ENCODE measurements at places on chromosomes 16 and 17.

DNA sequence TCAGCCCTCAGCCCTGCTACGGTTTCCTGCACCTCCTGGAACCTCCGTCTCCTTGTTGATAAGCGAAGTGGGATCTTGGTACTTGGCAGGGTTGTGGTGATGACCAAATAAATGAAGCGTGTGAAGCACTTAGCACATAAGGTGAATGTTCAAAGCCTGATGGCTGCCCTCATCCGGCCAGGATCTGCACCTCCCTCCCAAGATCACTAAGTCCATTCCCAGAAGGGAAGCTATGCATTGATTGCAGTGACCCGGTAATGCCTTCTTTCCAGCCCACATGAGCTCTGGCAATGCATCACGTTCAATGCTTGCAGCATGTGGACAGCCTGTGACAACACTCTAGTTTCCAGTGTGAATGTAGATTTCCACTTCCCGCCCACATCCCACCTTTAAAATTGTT lies 24.9 kb upstream of the RHOT1 start:
- no peak for DNase-seq

- no peak for DNase-seq
Measured at GRCh38 chr16:89112377-89113151, 18.9 kb downstream of the ACSF3 start.

DNA sequence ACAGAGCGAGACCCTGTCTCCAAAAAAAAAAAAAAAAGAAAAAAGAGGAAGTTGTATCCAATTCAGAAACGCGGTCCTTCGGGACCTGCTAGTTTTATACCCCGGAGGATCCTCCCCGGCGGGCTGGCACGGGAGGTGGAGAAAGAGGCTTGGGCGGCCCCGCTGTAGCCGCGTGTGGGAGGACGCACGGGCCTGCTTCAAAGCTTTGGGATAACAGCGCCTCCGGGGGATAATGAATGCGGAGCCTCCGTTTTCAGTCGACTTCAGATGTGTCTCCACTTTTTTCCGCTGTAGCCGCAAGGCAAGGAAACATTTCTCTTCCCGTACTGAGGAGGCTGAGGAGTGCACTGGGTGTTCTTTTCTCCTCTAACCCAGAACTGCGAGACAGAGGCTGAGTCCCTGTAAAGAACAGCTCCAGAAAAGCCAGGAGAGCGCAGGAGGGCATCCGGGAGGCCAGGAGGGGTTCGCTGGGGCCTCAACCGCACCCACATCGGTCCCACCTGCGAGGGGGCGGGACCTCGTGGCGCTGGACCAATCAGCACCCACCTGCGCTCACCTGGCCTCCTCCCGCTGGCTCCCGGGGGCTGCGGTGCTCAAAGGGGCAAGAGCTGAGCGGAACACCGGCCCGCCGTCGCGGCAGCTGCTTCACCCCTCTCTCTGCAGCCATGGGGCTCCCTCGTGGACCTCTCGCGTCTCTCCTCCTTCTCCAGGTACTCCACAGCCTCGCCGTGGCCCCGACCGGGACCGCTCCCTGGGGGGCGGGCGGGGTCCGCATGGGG lies at the start of gene CDH3:
TSS of gene CDH3 (plus strand) at position 596 of the 779 bp plus-strand sequence. CDS start at position 666, 70 bp downstream.
- DNase-seq: peak; percentile 79

DNA sequence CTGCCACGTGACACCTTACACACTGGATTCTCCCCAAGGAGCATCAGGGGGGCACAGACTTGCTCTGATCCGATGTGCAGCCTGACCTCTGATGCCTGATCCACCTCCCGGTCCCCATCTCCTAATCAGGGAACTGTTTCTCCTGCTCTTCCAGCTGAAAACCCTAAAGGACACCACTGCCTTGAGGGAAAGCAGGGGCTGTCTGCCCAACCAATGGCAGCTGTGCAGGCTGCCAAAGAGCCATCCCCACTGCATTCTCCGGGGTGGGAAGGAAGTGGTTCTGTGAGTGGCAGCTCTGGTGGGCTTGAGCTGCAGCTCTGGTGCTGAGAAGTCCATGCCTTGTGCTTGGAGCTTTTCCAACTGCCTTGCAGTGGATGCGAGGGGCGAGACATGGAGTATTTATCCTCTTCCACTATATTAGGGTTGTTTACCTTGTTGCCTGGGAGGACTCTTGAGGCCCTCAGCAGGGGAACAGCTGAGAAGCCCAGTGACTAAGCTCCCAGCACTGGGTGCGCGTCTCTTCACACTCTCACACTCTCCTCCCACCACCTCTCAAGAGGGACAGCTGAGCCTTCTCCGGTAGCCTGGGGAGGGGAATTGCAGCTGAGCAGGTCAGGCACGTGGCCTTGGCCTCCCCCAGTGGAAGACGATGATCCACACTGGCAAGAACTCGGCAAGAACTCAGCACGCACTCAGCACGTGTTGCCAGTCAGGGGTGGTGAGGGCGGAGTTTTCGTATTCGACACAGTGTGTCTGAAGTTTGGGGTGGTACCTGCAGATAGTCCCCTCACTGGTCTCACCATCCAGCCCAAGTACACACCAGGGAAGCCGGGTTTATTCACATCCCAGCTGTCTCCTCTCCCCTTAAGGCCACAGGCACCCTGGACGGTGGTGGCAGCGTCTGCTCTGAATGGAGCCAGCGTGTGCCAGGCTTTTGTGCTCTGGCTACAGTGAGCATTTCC lies 21.1 kb upstream of the SPATA32 start:
- DNase-seq: no peak

GRCh38 chr17:78154903-78155811 lies 9.0 kb downstream of the C17orf99 start:
- DNase-seq: no peak

DNA sequence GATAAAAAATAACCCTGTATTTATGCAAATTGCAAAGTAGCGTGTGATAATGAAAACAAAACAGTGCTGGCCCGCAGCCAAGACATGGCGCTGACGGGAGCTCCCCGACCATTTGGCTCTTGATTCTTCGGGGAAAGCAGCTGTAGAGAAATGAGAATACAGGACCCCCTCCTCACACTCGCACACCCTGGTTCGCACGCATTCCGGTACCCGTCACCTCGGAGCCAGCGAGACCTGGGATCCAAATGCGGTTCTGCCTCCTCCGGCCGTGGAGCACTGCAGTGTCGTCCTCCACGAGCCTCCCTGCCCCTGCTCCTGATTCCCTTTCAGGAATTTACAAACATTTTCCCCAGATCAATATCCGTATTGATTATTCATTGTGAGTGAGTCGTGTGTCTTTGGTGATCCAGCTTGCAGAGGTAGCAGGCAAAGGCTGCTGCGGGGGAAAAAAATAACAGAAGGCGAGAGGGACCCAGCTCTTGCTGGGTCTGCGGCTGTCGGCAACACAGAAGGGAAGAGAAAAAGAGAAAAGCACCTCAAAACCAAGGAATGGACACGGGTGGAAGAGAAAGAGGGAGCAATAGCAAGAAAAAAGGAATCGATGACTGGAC lies 184.1 kb upstream of the ZFHX3 start:
- DNase-seq: peak; percentile 83

GRCh38 chr16:76351441-76351840 lies 74.2 kb downstream of the CNTNAP4 start:
- DNase-seq: peak; percentile 54

DNA sequence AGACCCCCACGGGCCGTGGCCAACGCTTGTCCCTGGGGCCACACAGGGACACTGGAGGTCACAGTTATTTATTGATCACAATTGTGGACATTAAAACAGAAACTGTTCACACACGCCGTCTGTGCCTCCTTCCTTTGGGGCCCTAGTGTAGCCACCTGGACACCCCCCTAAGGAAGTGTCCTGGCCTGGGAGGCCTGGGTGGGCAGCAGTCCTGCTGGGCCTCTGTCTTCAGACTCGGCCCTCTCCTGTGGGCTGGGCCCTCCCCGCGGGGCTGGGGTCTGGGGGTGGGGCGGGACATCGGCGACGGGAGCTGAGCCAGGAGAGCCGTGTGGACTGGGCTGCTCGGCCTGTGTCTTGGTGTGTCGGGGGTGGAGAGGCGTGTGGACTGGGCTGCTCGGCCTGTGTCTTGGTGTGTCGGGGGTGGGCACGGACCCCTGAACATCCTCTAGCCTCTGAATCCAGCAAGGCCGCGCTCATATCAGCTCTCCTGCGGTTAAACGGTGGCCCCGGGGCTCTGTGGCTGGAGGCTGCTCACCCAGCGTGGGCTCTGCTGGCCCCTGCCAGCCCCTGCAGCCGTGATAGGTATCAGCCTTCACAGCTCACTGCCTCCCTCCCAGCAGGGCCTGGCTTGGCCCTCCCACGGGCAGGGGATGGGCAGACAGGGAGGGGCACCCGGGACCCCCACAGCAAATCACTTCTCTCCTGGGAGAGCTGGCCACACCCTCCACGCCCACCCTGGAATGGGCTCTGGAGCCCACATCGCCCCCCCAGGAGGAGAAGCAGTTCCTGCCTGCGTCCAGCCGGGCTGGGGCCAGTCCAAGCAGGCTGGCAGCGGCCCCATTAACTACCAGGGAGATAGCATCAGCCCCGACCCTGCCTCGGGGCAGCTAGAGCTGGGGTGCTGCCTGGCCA lies 1.1 kb upstream of the NHLRC4 start:
- no peak for DNase-seq

DNA sequence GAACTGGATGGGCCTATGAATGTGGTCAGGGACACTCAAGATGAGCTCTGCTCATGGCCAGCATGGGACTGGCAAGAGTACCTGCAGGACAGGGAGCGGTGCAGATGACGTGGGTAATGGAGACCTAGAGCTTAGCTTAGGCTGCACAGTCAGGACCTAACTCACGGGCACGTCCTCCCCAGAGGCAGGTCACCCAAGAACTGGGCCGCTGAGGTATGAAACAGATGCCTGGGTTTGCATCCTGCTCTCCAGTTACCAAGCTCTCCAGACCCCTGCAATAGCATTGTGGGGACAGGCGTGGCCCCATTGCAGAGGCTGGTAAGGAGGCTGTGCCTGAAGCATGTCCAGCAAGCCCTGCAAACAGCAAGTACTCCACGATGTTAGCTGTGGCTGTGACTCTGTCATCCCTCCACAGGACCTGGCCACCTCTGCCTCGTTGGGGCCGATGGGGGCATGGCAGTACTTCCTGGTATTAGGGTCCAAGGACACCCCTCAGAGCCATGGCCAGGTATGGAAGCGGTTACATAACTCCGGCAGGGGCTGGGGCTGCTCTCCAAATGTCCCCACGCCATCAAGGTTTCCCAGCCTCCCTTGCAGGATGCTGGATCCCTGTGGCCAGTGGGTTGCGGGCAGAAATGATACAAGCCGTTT lies 37.5 kb upstream of the RBFOX3 start:
- no peak for DNase-seq

DNA sequence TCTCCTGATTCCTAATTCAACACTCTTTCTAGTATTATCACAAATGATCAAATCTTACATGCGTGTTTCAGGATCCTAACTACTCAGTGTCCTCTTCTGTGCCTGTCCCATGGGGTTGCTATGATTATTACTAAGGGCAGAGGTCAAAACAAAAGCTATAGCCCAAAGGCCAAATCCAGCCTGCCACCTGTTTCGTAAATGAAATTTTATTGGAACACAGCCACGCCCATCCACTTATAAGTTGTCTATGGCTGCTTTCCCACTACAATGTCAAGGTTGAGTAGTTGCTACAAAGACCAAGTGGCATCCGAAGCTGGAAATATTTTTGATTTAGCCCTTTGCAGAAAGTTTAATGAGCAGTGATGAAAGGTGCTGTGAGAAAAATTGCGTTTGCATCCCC lies 336.6 kb downstream of the TMEM114 start:
- no peak for DNase-seq

DNA sequence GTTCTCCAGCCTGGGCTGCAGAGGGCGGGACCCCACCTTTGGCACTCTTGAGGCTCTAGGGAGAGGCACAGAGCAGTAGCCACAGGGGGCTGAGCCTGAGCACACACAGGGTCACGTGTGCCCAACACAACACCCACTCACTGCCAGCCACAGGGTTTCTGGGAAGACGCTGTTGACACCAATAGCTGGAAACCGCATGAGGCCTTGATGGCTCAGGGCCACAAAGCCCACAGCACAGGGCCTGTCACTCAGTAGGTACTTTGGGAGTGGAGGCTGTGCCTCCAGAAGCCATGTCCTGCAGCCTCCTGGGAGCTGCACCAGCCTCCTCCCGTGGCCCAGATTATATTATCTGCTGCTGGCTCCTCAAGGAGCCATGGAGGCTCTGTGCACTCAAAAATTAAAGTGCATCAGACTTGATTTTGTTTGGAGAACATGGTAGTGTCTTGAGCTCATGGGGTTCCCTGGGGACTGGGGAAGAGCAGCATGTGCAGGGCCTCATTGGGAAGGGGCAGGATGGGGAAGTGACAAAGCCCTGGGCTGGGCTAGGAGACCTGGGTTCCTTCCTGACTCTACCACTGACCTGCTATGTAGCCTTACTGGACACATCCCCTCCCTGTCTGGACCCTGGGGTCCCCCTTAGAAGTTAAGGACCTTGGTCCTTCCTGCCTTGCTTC lies 12.5 kb upstream of the SREBF1 start:
- DNase-seq: no peak

DNA sequence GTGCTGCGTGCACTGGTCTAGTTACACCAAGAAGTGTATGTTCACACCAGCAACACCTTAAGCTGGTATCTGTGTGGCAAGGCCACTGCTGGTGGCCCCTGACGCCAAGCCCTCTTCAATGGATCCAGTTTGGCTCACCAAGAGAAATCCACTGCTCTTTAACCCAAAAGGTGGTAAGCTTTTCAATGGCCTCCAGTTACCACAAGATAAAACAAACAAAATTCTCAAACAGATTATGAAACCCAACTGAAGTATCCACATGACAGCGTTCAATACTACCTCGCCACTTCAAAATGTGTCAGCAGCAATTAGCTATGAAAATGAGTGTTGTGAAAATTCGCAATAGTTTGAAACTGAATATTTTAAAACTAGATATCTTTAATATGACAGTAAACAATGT lies 96.5 kb upstream of the AKTIP start:
- DNase-seq: no peak

DNA sequence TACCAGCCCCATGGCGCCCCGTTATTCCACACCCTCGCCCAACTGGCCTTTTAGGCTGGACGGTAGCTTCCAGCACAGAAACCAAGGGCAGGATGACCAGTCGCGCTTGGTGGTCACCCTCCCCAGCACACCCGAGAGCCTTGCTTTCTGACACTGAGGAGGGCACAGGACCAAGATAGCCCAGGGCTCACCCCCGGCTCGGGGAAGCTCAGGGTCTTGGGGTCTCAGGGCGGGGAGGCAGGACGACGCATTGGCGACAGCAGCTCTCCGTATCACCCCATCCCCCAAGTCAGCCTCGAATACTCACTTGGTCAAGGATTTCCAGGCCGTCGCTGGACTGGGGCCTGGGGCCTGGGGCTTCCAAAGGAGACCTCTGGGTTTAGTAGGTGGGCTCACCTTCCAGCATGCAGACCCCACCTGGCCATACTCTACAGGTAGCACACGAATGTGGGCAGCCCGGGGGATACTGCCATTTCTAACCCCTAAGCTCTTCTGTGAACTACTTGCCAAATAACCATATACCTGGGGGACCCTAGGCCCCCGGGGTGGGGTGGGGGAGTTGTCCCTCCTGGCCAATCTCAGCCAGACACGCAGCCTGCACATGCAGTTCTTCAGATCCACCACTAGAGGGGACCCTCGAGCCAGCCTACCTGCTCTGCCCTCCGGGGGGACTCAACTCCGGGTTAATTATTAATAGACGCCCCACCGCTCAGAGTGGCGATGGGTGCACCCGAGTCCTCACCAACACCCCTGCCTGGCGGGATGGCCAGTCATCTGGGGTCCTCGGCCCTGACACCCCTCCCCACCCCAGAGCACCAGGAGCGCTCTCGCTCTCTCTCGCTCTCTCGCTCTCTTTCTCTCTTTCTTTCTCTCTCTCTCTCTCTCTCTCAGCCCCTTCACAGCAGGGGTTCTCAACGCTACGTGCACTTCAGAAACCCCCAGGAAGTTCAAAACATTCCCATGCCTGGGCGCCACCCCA lies 30.0 kb downstream of the TBC1D16 start:
- no peak for DNase-seq

Data from brain (organoid and tissue), 16 donors.